ENCODE measurements at places on chromosomes 2 and 18.

DNA sequence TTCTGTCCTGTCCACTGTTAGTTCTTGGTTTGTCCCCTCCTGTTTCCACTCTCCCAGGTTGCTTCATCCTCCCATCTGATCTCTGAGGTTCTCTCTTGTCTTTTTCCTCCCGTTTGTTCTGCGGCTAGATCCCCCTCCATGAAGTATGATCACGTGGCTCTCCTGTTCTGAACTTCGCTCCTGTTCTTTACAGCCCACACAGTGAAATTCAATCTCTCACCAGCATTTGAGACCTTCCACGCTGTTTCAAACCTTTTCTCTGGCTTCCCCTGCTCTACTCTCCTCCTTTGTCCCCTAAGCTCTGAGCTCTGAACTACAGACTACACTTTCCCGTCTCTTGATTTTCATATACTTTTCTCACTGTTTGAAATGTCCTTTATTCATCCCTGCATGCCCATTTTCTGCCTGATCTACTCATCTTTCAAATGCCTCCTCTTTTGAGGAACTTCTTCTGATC, 83.5 kb downstream of the OSBPL6 start:
- DNase-seq = no peak

DNA sequence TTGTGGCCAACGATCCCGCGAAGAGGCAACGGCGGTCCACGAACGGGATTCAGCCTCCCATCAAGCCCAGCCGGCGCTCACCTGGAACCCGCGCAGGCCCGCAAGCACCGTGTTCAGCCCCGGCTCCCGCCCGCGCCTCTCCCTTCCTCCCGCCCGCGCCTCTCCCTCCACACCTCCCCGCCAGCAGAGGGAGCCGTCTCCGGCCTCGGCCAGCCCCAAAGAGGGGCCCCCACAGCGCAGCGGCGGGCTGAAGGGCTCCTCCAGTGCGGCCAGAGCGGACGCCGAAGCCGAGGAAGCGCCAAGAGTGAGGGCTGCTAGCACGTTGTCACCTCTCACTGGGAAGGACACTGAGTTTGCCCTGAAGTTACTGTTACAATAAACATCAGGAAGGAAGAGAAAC, 55.3 kb upstream of the LAPTM4A start:
- no peak for DNase-seq

GRCh38 chr2:223123855-223124610, 72.0 kb downstream of the KCNE4 start:
- DNase-seq = no peak

GRCh38 chr2:17538844-17539554, 1.5 kb upstream of the VSNL1 start:
- peak; percentile 66 for DNase-seq

DNA sequence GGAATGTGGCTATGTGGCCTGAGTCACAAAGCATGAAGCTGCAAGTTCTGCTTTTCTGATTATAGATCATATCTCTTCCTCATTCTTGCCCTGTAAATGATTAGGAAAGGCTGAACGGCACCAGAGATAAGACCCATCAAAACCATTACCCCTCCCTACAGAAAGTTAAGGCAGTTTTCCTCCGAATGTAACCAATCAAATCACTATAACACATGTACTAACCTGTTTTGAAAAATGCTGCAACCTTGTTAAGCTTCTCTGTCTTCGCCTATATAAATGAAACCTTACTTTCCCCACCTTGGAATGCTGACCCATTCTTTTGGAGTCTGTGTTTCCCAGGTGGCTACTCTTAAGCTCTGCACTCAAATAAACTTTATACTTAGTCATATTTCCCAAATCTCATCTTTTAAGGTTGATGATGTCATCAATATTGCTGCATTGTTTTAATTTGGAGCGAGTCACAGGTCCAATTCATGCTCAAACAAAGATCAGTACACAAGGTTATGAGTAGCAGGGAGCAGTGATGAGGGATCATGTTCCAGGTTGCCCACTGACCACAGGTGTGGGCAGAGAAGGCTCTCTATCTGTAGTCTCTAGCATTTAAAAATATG, 662.3 kb downstream of the IRS1 start:
- no peak for DNase-seq

DNA sequence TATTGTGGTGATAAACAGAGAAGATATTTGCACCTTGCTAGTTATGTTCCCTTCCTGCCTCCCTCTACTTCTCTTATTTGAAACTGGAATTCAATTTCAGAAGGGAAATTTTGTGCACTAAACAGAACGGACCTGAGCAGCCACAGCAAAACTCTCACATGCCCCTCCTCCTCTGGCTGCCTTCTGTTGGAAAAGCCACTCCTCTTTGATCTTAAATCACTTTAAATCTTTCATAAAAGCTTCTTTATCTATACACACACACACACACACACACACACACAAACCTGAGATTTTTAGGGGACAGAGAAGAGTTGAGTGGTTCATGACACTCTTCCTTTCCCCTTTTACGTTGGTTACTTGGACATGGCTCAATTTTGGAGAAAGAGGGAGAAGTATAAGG, 5.6 kb downstream of the TBR1 start:
- no peak for DNase-seq

- DNase-seq = no peak
These were observed 820.0 kb downstream of the CPS1 start for GRCh38 chr2:211376410-211376809.

DNA sequence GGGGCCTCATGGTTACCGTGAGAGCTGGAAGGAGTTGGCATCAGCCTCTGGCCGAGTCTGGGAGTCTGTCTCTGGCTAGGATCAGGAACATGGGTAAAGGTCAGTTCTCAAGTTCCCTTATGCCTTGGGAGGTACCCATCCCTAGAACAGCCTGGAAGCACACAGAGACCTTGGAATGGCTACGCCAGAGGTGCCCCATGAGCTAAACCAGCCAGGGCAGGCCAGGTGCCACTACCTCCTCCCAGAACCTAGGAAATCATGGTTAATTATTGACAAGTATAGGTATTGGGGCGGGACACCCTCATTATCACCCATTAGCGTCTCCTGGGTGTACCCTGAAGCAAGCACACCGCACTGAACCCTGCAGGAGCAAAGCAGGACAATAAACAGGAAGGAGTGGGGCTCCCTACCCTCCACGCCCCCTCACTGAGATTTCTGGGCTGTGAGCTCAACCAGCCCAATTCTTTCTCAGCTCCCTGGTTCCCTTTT, 3.0 kb upstream of the ASPRV1 start:
- DNase-seq = no peak

- DNase-seq = no peak
These were observed 81.2 kb downstream of the TSN start for GRCh38 chr2:121836611-121837010.

- DNase-seq = no peak
These were observed 677.5 kb downstream of the NYAP2 start for GRCh38 chr2:226077031-226077430.

GRCh38 chr2:60954139-60954538, 63.4 kb upstream of the PEX13 start:
- DNase-seq = no peak

GRCh38 chr2:101398116-101398821, 11.0 kb upstream of the CREG2 start:
- no peak for DNase-seq

DNA sequence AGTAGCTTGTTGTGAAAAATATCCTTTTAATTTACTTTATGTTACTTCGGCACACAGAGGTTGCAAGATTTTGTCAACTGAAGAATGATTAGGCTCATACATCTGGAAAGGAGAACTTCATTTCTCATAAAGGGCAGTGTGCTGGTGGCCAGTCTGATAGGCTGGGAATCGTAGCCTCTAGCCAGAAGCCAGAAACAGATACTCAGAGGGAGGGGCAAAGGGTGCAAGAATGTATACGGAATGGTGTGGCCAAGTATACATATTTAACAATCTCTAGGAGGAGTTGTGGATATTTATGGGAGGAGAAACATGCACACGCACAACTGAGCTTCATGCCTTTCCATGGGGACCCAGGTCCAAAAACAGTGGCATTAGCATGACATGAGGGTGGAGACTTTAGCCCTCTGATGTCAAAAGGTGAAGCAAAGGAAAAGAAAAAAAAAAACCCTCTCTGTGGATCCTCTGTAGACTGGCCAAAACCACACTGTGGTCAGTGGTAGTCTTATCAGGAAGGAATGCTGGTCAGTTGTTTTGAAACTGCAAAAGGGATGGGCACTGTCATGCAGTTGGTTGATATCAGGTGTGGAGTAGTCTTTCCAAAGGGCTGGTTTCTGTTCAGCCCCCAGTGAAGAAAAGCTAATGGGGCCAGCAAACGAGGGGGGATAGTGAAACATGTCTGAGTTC, 34.9 kb upstream of the APCDD1 start:
- no peak for DNase-seq

DNA sequence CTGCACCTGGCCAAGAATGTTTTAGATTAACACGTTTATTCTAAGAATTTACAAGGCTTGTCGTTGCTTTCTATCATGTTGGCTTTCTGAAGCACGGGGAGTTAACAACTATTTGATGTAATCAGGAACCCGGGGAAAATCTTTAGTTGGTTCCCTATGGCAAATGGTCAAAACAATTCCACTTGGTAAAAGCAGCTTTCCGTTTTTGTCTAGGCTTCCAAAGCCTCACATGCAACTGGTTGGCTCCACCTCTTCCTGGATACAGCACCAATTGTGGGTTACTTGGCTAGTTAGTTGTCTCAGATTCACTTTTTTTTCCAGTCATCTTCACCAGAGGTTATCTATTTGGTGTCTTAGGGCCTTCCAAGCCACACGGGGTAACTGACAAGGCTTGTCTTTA, 2.8 kb downstream of the COLEC12 start:
- DNase-seq = no peak

GRCh38 chr2:10120877-10121574, 1.5 kb upstream of the RRM2 start:
- no peak for DNase-seq

GRCh38 chr18:37712776-37713175, 147.2 kb upstream of the CELF4 start:
- no peak for DNase-seq

GRCh38 chr18:36692921-36693332, 135.9 kb downstream of the TPGS2 start:
- no peak for DNase-seq

GRCh38 chr2:24766609-24767008, 26.6 kb downstream of the PTRHD1 start:
- DNase-seq = no peak

DNA sequence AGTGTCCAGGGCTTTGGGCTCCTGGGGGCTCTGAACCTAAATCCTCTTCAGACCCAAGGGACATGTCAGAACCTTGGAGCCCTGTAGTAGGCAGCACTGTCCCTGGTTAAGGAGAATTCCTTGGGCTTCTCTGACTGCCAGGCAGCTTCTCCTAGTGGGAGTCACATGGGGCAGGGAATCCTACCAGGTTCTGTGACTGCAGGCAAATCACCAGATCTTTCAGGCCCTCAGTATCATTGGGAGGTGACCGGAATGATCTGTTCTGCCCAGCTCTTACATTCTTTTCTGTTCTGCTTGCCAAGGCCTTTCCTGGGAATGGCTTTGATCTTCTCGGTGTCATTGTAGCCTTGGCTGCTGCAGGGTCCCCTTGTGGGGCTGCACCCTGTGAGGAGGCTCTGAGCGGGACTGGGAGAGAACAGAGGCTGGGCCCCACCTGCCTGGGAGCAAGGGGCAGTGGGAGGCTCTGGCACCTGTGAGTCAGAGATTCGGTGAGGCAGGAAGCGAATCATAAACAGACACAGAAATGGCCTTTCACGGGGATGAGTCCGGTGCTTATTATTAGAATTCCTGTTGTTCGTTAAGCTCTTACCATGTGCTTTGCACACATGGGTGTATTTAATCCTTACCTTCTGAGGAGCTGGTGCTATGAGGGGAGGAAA, 14.1 kb downstream of the CEP68 start:
- DNase-seq = no peak

GRCh38 chr18:30485078-30485477, 557.5 kb downstream of the DSC3 start:
- DNase-seq = no peak

GRCh38 chr18:58407649-58408407, 221.1 kb downstream of the ALPK2 start:
- no peak for DNase-seq

GRCh38 chr2:239579524-239580198, 178.8 kb upstream of the HDAC4 start:
- no peak for DNase-seq

DNA sequence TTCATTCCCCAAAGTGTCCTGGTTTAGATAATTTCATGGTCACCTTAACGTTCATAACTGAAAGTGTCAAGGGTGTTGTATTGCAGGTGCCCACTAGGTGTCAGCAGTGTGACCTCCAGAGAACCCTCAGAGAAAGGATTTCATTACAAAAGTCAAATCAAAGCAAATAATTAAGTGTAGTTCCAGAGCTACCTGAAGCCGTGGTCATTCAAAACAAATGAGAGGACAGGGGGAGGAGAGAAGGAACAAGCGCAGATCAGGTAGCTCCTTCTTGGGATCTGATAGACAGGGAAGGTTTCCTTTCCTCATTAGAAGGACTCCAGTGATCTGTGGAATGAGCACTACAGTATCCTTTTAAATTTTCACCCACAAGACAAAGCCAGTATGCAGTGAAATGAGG, at the start of gene SLC9A4:
Gene SLC9A4 (plus strand): TSS at position 207 of the 400 bp plus-strand sequence. CDS start 534 bp downstream, outside the sequence.
- peak; percentile 65 for DNase-seq

- no peak for DNase-seq
These were observed 9.4 kb downstream of the KHK start for GRCh38 chr2:27095745-27096651.

DNA sequence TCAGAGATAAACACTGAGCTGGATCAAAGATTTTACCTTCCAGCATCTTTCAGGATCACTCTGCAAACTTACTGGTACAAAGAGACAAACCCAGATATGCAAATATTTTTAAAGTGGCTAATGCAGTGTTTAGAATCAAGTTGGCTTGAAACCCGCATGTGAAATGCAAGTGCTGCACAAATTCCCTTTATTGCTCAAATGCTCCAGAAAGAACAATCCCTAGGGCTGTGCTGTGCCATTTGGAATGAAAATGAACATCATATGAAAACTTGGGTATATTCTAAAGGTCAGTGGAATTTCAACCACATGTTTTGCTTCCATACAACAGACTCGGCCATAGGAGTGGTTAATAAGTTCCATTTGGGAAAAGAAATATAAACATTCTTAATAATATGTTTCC, 139.1 kb downstream of the VWC2L start:
- no peak for DNase-seq

DNA sequence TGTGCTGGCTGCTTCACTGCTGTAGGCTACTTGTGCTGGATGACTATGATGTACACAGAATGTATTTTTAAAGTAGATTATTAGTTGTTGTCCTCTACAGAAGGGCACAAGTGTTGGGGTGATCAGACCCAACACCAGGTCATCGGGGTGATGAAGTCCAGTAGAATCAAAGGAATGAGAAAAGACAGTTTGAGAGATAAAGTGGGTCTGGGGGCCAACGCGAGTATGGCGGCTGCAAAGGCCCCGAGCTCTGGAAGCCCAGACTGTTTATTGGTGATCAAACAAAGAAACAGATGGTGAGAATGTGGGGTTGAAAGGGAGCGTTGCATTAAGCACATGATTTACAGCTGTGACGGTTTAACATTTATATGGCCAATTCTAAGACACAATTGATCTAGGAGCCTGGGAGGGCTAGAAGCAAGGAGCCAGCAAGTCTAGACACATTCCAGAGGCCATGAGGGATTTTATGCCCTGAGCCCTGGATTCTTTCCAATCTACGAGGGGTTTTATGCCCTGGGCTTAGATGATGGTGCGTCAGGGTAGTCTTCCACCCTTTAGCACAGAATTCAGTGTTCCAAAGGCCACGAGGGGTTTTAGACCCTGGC, 153.5 kb downstream of the AGPS start:
- no peak for DNase-seq

Measured in sciatic nerve (tissue), 2 donors.